HS-5 (cell line): ENCODE measurements at places on chromosomes 1 and 21.

- no peak for DNase-seq
These were observed 8.2 kb upstream of the PADI6 start for GRCh38 chr1:17363771-17364170.

DNA sequence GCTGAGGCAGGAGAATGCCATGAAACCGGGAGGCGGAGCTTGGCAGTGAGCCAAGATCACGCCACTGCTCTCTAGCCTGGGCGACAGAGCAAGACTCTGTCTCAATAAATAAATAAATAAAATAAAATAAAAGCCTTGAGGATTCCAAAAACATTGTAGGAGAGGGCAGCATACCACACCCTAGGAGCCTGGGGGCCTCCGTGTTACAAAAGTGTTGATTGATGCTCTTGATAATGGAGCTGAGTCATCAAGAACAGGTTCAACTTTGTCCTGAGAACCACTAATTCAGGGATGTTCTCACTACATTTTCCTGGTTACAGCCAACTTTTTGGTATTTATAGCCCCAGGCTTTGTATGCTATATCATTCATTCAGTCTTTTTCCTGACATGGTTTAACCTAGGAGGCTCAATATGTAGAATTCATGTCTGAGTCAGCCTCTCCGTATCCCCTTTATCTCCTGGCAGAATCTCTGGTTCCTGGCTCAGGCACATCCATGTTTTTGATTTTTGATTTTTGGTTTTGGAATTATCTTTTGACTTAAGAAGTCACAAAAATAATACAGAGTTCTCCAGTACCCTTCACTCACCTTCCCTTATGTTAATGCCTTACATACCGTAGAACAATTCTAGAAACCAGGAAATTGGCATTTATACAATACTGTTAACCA, 69.4 kb downstream of the LRRC8D start:
- DNase-seq = no peak

GRCh38 chr1:231487019-231487418, 41.5 kb upstream of the TSNAX start:
- peak; percentile 33 for DNase-seq

DNA sequence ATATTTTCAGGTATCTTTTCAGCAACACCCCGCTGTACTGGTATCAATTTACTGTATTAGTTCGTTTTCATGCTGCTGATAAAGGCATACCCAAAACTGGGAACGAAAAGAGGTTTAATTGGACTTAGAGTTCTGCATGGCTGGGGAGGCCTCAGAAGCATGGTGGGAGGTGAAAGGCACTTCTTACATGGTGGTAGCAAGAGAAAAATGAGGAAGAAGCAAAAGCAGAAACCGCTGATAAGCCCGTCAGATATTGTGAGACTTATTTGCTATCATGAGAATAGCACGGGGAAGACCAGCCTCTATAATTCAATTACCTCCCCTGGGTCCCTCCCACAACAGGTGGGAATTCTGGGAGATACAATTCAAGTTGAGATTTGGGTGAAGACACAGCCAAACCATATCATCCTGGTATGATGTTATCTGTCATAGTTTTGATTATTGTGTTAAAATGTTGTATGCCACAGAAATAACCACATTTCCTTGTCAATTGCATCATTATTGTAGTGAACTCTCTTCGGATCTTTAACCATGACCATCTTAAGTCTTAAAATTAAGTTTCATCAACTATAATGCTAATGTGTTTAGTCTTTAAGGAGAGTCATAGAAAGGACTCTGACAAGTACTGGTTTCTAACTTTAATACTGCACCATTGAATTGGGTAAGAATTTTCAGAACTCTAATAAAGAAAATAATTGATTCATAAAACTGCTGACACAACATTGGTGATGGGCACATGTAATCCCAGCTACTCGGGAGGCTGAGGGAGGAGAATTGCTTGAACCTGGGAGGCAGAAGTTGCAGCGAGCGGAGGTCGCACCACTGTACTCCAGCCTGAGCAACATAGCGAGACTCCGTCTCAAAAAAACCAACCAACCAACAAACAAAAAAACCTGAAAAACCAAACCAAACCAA, 58.2 kb downstream of the TBX19 start:
- no peak for DNase-seq

DNA sequence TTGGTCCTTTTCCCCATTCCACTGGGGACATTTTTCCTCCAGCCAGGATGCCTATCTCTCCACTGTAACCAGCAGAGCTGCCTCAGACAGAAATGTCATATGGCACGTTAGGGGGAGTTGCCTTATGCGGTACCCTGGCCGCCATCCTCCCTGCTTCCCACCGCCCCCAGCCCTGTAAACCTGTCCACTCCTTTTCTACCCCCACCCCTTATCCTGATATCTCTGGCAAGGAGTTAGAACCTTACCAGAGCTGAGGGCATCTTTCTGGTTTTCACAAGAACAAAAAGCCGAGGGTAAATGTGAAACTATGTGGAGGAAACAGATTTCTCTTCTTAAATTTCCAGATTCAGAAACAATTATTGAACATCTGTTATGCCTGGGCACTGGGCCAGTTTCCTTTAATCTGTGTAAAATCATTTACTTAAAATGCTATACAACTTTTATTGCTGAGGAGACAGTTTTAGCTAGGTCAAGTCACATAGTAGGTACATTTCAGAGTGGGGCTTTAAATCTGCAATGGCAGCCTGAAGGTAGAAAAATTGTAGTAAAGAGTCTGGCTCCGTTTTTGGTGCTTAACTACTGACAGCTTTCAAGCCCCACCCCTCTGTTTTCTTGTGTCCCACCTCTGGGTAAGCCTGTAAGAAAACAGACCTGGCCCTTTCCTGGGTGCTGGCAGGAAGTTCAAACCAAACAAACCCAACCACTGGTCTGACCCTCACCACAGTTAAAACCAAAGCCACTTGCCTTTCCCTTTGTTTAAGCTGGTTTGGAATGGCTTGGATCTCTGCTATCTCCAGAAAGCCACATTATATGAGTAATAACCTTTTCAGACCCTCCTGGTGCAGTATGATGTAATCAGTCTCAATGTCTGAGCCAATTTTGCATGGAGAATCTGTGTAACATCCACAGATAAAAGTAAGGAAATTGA, 319.0 kb downstream of the HHAT start:
- DNase-seq = peak; percentile 26

- no peak for DNase-seq
These were observed 235.3 kb upstream of the KCNK2 start for GRCh38 chr1:214847071-214847810.

DNA sequence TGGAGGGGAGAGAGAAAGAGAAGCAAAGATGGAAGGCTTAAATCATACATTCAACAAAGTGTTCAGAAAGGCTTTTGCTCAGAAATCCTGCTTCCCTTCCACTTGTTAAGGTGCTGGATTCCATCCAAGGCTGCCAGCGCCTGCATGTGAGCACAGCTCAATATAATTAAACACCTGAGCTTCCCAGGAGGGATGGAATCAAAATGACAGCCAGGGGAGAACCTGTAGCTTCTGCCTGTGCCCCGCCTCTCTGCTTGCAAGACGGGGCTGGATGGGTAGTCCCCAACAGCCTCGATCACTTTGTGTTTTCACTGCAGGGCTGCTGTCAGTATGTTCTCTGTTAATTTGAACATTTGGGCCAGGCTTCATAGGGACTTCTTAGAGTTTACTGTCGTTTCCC, 225.7 kb downstream of the KCNH1 start:
- DNase-seq = no peak

DNA sequence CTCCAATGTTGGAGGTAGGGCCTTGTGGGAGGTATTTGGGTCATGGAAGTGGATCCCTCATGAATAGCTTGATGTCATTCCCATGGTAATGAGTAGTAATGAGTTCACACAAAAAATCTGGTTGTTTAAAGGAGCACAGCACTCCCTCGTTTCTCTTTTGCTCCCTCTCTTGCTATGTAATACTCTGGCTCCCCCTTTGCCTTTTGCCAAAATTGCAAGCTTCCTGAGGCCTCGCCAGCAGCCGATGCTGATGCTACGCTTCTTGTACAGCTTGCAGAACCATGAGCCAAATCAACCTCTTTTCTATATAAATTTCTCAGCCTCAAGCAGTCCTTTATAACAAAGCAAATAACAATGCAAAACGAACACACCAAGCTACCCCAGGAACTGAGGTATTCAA, 80.9 kb downstream of the LHX9 start:
- DNase-seq = no peak

DNA sequence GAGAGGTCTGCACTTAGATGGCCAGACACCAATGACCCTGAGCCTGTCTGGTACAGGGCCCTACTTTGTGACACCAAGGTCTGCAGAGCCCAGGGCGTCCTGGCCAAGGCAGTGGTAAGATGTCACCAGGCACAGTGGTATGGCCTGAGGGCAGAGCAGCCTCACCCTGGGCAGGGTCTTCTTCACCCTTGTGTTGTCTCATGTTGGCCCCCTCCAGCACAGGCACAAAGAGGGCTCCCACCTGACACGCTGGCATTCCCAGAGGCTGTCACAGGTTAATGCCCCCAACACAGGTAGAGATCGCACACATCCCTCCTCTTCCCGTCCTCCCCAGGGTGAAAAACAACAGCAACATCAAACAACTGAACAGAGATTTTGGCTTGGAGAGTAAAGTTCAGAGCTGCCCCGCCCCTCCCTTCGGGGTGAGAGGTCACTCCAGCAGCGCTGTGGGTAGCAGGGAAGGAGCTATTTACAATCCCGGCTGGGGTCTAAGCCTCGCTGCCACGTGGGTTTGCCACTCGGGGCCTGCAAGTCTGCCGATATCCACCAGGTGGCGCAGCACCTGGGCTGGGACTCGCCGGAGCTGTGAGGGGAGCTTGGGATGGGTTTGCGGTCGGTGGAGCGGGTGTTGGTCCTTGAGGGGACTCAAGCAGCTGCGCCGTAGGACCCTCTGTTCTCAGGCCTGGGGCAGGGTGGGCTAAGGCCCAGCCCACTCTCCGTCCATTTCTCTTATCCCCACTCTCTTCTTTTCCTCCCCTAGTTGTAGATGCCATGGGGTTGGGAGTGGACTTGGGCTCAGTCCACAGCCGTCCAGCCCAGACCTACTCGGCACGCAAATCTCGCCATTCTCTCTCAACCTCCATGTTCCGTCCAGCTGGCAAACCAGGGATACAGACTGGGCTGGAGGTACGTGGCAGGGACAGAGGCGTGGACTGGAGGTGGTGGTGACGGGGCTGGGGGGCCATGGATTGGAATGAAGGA, 12.7 kb downstream of the EFNA3 start:
- no peak for DNase-seq

DNA sequence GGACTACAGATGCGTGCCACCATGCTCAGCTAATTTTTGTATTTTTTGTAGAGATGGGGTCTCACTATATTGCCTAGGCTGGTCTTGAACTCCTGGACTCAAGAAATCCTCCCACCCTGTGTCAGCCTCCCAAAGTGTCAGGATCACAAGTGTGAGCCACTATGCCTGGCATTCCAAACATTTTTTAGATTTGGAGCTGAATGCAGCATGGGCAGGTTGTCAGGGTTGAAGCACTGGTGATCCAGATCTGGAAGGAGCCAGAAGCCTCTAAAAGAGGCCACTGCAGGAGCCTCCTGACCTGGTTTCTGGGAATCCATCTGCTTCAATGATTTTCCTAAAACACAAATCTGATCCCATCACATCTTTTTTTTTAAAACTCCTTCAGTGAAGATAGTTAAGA, 1.8 kb upstream of the CTPS1 start:
- no peak for DNase-seq

DNA sequence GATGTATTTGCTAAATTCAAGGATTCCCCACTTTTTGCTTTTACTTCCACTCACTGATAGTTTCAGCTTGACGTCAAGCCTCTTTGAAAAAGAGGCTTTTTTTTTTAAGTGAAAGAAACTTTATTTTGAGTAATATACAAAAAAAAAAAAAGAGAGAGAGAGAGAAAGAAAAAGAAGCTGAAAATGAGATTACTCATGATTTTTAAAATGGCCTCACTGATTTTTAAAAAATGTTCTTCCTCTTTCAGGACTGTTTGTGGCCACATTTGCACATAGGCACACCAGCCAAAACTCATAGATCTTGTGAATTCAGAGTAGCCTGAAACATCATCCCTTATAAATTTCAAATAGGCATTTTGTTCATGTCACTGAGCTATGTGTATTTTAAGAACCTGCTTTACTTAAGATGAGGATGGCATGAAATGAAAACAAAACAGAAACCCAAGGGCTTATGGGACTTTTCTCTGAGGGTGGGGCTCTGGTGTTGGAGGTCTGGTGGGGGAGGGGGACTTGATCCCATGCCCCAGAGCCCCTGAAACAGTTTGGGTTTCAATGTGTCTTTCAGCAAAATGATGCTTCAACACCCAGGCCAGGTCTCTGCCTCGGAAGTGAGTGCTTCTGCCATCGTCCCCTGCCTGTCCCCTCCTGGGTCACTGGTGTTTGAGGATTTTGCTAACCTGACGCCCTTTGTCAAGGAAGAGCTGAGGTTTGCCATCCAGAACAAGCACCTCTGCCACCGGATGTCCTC, 6.1 kb downstream of the ATF3 start:
- no peak for DNase-seq

GRCh38 chr1:247104965-247105364, 809 bp upstream of the ZNF669 start:
- DNase-seq = no peak

DNA sequence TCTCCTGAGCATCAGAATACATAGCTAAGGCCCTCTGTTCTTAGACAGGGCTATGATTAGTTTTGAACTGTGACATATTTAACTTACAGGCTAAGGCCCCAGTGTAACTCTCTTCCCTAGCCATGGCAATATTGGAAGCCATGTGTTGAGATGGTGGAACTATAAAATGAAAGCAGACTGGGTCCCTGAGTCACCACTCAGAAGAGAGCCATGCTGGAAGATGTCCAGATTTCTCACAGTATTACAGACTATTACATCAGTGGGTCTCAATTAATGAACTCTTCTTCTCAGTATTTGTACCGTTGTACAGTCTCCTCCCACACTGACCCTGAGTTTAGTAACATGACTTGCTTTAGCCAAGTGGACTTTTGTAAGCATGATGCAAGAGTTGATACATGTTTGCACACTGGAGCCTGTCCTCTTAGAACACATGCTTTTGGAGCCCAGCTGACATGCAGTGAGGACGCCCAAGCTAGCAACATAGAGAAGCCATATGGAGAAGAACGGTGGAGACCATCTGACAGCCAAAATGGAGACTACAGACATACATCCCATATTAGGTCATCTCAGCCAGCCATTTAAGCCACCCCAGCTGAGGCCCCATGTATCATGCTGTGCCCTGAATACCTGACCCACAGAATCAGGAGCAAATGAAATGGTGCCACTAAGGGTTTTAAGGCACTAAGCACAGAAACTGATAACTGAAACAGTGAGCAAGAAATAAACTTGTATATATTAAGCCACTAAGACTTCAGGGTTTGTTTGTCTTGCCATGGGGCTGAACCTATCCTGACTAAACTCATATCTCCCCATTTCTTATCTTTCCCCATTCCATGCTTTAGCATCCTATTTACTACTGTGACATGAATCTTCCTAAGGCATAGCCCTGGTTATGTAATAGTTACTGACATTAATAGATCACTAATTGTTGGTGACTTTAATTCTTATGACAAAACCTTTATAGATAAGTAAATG, 24.4 kb downstream of the TBX15 start:
- DNase-seq = peak; percentile 79

GRCh38 chr21:36436829-36437744, 42.8 kb downstream of the CLDN14 start:
- no peak for DNase-seq

DNA sequence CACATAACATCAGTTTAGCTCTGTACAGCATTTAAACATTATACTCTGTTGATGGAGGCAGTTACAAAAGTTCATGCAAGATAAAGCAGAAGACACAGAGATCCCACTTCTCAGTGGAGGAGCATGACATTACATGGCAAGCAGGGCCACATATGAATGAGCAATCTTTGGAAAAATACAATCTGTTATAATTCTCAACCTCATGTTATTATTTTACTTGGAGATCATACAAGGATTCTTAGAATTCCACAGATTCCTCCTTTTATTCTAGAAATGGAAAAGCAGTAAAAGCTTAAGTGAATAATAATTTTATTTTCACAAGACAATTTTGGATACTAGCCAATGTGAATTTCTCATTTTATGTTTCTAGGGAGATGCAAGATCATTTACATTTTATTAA, 66.6 kb downstream of the IFI44 start:
- DNase-seq = peak; percentile 38
